ENCODE measurements at places on chromosomes 13 and 19.
A peak's percentile ranks its signal among the peaks of the same experiment; 100 is the strongest.

- no peak for DNase-seq
Observed at GRCh38 chr19:3514930-3515329, 8.8 kb downstream of the FZR1 start.

GRCh38 chr13:20700288-20700687, 3.2 kb upstream of the IL17D start:
- no peak for DNase-seq

- peak; percentile 55 for DNase-seq
Observed at GRCh38 chr19:47190167-47190727, 40.8 kb downstream of the BBC3 start.

GRCh38 chr13:67568205-67568604, 338.1 kb upstream of the PCDH9 start:
- DNase-seq: no peak

- no peak for DNase-seq
Observed at GRCh38 chr13:30869491-30869890, 36.6 kb upstream of the MEDAG start.

GRCh38 chr19:998064-998463, 2.2 kb upstream of the GRIN3B start:
- DNase-seq: no peak

GRCh38 chr13:44171156-44171555, 202.5 kb upstream of the SERP2 start:
- no peak for DNase-seq

- peak; percentile 44 for DNase-seq
Observed at GRCh38 chr19:18416778-18417249, 2.4 kb upstream of the SSBP4 start.

DNA sequence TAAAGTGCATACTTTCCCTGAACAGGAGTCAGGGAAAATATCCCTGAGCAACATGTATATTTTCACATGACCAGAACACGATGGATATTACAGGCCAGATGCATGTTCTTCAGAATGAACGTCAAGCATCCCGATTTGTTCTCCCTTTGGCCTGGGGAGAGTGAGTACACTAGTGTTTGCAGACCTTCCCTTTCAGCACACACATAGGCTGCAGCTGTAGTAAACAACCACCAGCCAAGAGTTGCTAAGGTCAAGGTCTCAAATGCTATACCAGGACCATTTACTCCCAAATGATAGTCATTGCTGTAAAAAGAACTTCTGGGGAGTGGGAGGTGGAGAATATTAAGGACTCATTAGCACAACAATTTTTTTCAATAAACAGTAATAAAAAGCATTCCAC, 3.0 kb downstream of the KLF12 start:
- DNase-seq: no peak

DNA sequence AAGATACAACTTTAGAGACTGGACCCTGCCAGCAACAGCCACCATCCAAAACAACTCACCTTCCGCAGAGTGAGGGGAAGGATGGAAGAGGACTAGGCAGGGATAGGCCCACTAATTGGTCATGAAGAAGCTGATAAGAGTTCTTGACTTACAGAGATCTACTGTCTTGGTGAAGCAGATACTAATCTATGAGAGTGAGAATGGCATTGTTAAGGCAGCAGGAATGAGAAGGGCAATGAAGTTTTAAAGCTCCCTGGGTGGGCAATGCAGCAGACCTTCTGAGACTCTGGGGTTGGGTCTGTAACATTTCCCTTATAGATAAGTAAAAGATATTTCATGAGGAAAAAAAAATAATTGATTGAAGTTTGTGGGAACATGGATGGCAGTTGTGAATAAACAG, 63.7 kb downstream of the KLF12 start:
- DNase-seq: no peak

Measured in T-cell (primary cell).